ENCODE measurements at places on chromosomes 4 and X.

GRCh38 chr4:75169427-75169826 is 236.5 kb downstream of the PARM1 start:
- no peak for DNase-seq

DNA sequence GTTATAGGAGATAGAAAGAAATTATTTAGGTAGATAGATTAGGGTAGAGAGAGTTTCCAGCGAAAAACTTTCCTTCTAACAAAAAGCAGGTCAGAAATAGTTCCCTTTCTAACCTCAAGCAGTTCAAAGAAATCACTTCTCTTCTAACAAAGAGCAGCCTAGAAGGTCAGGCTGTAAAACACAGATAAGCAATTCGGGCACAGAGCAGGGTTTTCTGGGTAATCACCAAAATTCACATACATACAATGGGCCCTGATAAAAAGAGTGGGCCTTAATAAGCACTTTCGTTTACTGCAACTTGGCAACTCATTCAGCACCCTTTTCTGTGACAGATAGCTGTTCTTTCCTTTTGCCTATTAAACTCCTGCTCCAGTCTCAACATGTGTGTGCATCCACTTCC is 13.4 kb upstream of the NAF1 start:
- DNase-seq = no peak

DNA sequence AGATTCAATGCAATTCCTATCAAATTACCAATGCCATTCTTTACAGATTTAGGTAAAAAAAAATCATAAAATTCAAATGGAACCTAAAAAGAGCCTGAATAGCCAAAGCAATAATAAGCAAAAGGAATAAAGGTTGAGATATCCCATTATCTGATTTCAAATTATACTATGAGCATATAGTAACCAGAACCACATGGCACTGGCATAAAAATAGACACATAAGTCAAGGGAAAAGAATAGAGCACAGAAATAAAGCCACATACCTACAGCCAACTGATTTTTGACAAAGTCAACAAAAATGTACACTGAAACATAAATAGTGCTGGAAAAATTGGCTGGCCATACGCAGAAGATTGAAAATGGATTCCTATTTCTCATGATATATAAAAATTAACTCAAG is 853.7 kb downstream of the FAT4 start:
- DNase-seq = no peak

DNA sequence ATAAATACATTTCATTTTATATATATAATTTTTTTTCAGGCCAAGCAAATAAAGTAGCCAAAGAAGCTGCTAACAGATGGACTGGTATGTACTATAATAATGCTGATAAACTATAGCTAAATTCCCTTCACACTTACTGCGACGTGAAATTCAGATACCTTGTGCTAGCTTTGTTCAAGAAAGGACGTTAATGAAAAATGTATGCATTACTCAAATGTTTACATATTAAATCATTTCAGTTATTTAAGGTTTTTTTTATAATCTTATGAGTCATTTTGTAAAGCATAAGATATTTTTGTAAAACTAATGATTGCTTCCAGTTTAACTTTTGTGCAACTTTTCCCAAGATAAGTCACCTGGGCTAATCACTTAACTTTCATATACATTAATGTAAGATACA is 57.2 kb upstream of the TMEM131L start:
- DNase-seq = no peak

DNA sequence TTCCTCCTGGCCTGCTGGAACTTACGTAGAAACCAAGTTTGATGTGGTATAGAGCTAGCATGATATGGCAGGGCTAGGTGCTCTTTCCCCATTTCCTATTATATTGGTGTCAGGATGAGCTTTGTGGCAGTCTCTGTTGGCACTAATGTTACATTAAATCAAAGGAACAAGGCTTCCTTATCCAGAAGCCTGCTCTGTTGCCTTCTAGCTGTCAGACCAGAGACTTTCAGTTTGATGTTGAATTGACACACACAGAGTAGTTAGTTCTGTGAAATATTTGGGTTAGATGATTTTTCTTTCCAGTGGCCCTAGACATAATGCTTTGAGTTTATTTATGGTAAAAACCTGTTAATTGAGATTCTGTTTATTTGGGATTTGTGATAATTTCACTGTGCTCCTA is 10.0 kb downstream of the CNKSR2 start:
- DNase-seq = no peak

DNA sequence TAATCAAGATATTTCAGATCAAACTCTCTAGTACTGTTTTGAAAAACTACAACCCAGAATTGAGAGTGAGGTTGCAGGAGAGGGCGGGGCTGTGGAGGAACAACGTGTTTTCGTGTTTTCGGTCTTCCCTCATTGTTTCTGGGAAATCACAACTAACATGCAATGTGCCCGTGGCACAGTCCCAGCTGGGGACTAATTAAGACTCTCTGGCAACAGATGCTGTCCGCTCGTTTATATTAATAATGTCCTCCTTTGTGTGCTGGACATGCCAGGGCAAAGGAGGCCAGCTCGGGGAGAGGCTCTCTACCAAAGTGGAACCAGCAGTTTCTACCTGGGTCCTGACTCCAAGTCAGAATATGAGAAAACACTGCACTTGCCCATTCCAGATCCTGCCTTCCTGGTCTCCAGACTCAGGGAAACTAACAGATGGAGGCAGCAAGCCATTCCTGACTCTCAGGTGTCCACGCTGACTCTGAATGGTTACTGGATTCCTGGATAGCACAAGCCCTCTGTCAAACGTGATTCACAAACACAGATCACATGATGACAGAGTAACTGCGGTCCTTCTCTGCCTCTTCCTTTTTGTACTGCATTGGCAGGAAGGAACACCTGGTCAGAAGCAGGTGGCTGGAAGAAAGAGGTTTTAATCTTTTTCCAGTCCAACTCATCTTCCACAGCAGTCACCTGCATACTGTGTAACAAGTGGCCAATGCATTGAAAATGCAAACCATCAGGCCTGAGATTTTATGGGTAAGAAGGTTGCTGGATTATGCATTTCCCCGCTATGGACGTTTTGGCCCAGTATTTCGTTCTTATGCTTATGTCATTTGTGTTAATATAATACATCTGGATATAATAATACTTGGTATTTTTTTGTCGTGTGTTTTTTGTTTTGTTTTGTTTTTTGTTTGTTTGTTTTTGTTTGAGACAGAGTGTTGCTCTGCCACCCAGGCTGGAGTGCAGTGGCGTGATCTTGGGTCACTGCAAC is 65.0 kb downstream of the COQ2 start:
- DNase-seq = peak; percentile 40

GRCh38 chrX:9857575-9858474 is 71.6 kb downstream of the SHROOM2 start:
- no peak for DNase-seq

DNA sequence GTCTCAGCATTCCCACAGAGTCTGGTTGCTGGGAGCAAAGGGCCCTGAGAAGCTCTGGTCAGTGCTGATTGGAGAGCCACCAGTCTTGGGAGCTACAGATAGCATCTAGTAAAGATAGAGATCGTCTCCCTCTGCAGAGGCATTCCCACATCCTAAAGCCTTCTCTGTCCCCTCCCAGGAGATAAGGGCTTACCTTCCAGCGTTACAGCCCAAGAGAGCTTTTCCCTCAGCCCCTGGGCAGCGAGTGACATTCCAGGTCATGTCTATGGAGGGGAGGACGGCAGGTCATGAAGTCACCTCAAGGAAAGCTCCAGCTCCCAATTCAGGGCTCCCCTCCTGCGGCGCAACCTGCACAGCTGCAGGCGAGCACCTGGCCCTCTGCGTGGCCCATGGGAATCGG is 29.9 kb downstream of the CLDN34 start:
- DNase-seq = no peak

DNA sequence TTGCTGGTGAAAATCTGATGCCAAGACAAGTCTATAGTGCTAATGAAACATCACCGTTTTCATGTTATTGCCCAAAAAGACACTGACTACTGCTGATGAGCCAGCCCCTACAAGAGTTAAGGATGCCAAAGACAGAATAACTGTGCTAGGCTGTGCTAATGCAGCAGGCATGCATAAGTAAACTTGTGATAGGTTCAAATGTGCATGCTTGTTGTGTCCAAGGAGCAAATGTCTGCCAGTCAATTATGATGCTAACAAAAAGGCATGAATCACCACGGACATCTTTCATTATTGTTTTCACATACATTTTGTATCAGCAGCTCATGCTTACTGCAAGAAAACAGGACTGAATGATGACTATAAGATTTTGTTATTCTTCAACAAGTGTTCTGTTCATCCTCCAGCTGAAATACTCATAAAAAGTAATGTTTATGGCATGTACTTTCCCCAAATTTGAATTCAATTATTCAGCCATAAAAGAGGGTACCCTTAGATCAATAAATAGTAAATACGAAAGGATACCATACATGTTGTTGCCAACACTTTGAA is 306.9 kb upstream of the ARSJ start:
- DNase-seq = no peak

DNA sequence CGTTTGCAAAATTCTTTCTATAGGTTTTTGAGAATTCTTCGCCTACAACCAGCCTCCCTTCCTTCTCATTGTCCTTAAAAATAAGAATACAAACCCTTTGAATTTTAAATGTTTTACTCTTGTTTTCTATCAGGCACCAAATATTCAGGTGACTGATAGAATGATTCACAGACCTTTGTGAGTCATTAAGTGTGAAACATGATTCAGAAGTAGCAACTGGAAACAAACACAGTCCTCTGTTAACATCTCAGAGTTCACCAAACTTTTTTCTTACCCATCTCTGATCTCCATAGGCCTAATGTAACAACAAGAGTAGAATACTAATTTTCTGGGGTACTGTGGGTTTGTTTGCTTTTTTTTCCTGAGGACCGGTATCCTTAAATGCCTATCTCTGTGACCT is 63.4 kb upstream of the MAB21L2 start:
- DNase-seq = no peak

GRCh38 chr4:125303821-125304220 is 10.9 kb upstream of the FAT4 start:
- no peak for DNase-seq

DNA sequence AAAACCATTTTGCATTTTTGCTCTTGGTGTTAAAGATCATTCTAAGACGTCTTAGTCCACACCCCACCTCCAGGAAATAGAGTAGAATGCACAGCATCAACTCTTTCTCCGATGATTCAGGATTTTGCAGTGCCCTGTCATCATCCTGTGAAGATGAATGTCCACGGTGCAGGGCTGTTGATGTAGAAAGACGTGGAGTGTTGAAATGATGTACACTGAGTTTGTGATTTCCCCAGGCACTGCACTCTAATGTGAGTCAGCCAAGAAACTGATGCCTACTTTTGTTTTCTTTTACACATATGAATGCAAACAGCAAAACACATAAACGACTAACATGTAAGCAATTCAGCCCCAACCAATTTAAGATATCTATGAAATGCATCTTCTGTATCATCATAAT is 10.5 kb downstream of the LGI2 start:
- no peak for DNase-seq

GRCh38 chr4:8035371-8035780 is 95.7 kb upstream of the AFAP1 start:
- no peak for DNase-seq

DNA sequence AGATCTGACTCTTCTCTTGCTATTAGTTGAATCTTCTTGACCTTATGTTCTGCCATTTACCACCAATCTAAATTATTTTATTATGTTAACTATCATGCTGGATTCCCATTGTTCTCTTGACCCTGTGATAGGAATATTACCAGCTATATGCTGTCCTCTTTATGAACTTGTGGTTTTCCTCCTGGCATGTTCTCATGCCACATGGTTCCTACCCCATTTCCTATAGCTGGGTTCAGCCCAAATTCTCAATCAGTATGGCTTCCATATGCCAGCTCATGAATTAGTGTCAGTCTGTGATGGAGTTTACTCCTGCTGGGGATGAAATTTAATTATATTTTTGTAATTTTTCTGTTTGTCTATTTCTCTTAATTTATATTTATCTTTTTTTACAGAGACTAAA is 430.5 kb downstream of the SMARCA1 start:
- DNase-seq = no peak

DNA sequence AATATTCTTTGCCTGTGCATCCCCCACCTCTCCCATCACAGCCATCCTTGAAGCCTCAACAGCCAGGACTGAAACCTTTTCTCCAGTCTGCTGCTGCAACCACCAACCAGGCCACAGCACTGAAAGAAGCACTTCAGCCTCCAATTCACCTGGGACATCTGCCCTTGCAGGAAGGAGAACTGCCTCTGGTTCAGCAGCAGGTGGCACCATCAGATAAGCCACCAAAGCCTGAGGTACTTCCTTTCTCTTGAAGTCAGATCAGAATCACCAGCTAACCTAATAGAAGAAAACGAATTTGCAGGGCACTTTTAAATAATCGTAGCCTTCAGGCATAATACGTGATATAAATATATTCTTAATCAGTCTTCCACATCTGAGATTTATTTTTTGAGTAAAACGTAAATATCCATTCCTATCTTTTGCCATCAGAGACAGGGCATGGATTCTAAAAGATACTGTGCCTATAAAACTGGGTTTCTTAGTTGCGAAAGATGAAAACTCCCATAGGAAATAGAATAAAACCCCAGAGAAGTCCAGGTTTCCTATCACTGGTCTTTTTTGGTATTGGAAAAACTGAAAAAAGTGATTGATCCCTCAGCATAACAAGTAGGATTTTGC is 9.5 kb downstream of the AMBN start:
- peak; percentile 60 for DNase-seq

DNA sequence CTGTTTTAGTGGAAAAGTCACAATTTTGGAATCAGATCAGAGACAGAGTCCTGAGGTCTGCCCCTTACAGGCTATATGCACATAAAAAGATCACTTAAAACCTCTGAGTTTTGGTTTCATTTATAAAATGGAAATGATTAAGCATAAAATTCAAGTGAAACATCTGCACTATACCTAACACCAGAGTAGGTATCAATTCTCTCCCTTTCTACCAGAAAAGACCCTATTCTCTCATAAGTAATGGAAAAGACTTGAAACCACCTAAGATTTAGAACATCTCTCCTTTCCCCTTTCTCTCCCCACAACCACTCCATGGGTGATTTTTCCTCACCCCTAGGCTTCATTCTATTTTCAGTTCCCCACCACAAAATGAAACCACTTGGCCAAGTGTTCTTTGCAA is 907 bp downstream of the LHFPL1 start:
- no peak for DNase-seq

GRCh38 chrX:912677-913076 is 282.1 kb downstream of the SHOX start:
- DNase-seq = no peak

- no peak for DNase-seq
Observed at GRCh38 chr4:102687982-102688433, 72.8 kb downstream of the MANBA start.

- DNase-seq = no peak
Observed at GRCh38 chr4:177367336-177367735, 57.7 kb downstream of the NEIL3 start.

GRCh38 chr4:41512596-41512995 is 25.4 kb upstream of the LIMCH1 start:
- no peak for DNase-seq

GRCh38 chrX:39728852-39729598 is 368.7 kb downstream of the BCOR start:
- DNase-seq = no peak

DNA sequence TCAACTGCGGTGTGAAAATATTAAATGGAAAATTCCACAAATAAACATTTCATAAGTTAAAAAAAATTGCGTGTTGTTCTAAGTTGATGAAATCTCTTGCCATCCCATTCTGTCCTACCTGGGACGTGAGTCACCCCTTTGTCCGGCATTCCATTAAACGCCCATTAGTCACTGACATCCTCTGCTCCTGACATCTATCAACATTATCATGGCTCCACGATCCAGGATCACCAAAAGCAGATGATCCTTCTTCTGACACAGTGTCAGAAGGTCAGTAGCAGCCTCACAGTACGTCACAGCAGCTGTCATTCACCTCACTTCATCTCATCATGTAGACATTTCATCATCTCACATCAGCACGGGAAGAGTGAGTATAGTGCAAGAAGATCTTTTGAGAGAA is 125.7 kb downstream of the ZNF827 start:
- no peak for DNase-seq
